Stimulated activated memory B cell treated with anti-CD40 and anti-IgM and Interleukin-4, amounts not matched to agents 10 μg/mL and 1 μg/mL and 100 μg/mL, for 72 hours (primary cell): ENCODE measurements at places on chromosomes 7 and 10.

GRCh38 chr7:80146545-80147182, 12.0 kb downstream of the GNAI1 start:
- H3K27me3 ChIP-seq = no peaks in the 10 kb centered on the region
- no peak for ATAC-seq
- H3K36me3 ChIP-seq = no peaks in the 10 kb centered on the region

GRCh38 chr7:74001150-74001494, 26.9 kb upstream of the ELN start:
- peak; percentile 37 for ATAC-seq
- H3K27me3 ChIP-seq = peaks cover 45% of the 10 kb centered on the region
- H3K4me1 ChIP-seq = peaks cover 9% of the 10 kb centered on the region
- no peak overlapping the region for H3K27ac ChIP-seq

GRCh38 chr7:132394283-132395198, 181.7 kb downstream of the PLXNA4 start:
- no peak overlapping the region for H3K27ac ChIP-seq
- H3K4me1 ChIP-seq = no peaks in the 10 kb centered on the region
- no peaks in the 10 kb centered on the region for H3K36me3 ChIP-seq
- H3K27me3 ChIP-seq = peaks cover 9% of the 10 kb centered on the region
- no peak for ATAC-seq
- no peak overlapping the region for H3K4me3 ChIP-seq

GRCh38 chr7:42739638-42740037, 172.2 kb downstream of the C7orf25 start:
- H3K27ac ChIP-seq = no peak overlapping the region
- H3K4me3 ChIP-seq = no peak overlapping the region
- no peaks in the 10 kb centered on the region for H3K27me3 ChIP-seq
- ATAC-seq = no peak

DNA sequence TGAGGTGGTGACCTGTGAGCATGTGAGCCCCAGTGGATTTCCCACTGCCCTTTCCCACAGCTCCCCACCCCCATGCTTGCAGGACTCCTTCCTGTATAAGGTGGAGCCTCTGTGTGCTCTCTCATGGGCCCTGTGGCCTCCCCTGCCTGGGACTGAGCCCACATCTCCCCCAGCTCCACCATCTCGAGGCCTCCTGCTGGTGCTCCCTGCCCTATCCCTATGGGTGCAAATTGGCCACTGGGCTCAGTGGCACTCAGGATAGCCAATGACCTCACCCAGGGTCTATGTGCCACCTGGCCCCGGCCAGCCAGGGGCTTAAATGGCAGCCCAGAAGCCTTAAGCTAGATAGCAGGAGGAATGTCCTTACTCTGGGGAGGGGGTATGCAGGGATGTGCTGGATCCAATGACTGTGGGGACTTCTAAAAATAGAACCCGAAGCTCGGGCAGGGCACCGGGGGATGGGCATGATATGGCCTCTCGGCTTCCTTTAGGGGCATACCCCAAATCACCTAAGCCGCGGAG, 2.0 kb downstream of the LDB3 start:
- H3K36me3 ChIP-seq = no peaks in the 10 kb centered on the region
- H3K27me3 ChIP-seq = peaks cover 26% of the 10 kb centered on the region
- no peak for ATAC-seq
- H3K4me3 ChIP-seq = no peak overlapping the region
- H3K27ac ChIP-seq = no peak overlapping the region

DNA sequence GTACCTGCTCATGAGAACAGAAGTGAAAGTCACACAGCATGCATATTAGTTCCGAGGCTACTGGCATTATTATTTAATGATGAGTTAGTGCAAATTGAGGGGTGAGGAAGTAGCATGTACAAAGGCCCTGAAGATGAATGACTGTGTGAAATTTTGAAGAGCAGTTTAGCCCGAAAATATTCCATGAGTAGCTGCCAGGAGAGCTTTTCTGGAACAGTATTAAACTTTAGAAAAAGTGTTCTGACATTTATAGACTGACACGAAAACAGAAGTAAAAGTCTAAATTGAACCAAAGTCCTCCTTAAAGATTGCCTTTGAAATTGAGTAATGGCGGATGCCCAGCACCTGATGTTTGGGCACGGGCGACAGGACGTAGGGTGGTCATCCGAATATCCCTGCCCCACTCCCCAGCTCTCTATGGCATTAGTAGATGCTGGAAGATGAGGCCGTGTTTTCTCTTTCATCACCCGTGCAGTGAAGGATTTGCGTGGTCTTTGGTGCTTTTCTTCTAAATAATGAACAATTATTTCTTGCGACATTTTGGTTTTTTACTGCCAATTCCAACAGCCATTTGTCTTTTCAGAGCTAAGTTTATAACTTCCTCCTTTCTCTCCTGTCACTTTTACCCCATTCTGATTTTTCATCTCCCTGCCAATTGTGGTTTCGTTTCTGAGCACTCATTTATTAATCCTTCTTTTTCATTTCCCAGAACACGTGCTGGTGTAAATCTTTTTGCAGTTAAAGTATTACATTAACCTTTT, 192.6 kb downstream of the MGMT start:
- no peak overlapping the region for H3K4me3 ChIP-seq
- no peaks in the 10 kb centered on the region for H3K4me1 ChIP-seq
- H3K27me3 ChIP-seq = no peaks in the 10 kb centered on the region

DNA sequence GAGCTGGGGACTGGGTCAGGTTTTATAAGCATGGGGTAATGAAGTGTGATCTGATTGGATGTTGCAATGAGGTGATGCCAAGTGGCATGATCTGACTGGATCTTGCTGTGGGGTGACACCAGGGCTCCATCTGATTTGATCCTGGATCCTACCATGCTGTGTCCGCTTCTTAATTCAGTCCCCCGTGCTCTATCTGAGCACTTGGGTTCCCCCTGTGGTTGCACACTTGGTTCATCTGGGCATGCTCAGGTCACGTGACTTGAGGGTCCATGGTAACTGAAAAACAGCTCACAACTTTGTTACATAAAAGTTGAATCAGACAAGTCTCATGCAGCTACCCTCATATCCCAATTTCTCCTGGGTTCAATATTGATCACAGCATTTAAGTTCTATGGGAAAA, 448.6 kb upstream of the NRP1 start:
- H3K36me3 ChIP-seq = no peaks in the 10 kb centered on the region
- H3K27ac ChIP-seq = no peak overlapping the region
- H3K27me3 ChIP-seq = no peaks in the 10 kb centered on the region

GRCh38 chr10:96647466-96647865, 60.7 kb upstream of the TM9SF3 start:
- peak overlapping the region; percentile 89 for H3K27ac ChIP-seq
- peak overlapping the region; percentile 62 for H3K4me3 ChIP-seq
- peaks cover 75% of the 10 kb centered on the region for H3K36me3 ChIP-seq

GRCh38 chr10:107966826-107967225, 802.3 kb upstream of the SORCS1 start:
- H3K27ac ChIP-seq = no peak overlapping the region
- H3K27me3 ChIP-seq = no peaks in the 10 kb centered on the region
- no peaks in the 10 kb centered on the region for H3K4me1 ChIP-seq

DNA sequence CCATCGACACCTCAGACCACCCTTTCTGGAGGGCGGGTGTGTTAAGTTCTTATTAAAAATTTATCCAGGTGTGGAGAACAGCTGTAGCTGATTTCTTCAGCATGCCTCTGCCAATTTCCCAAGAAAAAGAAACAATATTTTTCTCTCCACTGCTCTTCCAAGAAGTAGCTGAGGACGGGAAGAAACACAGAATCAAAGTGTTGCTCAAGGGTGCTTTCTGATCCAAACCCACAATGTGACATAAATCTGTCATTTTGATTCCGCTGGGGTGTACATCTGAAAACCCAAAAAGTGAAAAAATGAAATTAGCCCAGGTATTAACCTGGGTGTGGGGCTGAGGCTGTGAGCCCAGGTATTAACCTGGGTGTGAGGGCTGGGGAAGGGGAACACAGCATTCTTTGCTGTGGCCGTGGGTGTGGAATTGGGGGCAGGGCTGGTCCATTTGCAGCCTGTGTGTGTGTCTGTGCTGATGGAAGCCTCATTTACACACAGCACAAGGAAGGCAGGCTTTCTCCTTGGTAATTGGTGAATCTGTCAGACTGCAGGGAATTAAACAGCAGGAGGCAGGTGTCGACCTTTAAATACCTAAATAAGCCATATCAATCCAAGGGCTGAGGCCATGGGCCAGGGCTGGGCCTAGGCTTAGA, 48.4 kb upstream of the CCDC3 start:
- H3K36me3 ChIP-seq = no peaks in the 10 kb centered on the region
- no peak overlapping the region for H3K27ac ChIP-seq
- ATAC-seq = no peak
- H3K4me1 ChIP-seq = no peaks in the 10 kb centered on the region

GRCh38 chr7:27532314-27532713, 130.4 kb downstream of the HIBADH start:
- no peak overlapping the region for H3K4me3 ChIP-seq
- no peaks in the 10 kb centered on the region for H3K4me1 ChIP-seq
- peaks cover 34% of the 10 kb centered on the region for H3K36me3 ChIP-seq
